ENCODE measurements at places on chromosomes 4 and X.

DNA sequence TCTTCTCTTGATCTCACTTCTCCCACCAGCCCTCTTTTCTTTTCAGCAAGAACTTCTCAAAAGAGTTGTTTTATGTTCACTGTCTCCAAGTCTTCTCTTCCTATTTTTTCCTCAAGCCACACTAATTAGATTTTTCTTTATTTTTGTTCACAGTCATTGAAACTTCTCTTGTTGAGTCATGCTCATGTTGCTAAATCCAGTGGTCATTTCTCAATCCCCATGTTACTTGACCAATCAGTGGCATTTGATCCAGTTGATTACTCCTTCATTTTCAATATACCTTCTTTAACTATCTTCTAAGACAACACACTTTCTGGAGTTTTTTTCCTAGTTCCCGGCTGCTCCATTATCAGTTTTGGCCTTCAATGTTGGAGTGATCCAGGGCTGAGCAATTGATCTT is 103.1 kb upstream of the LSM6 start:
- ATAC-seq, result no peak

DNA sequence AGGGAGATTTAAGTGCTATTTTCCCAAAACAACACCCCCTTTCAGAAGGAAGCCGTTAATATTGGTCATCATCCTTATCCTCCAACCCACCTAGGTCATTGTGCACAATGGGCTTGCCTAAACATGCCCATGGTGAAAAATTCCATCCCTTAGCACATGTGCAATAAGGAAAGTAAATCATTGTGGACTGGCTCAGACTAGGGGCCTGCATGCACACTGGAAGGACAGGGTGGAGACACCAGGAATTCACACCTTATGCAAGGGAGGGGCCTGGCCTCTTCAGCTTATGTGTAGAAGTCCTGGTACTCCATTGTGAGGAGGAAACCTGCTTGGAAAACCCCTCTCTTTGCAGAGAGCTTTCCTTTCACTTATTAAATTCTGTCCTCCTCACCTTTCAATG is 311.4 kb upstream of the NDST4 start:
- ATAC-seq, result no peak

- no peak for ATAC-seq
Observed at GRCh38 chr4:182063651-182064050, 179.6 kb upstream of the TENM3 start.

DNA sequence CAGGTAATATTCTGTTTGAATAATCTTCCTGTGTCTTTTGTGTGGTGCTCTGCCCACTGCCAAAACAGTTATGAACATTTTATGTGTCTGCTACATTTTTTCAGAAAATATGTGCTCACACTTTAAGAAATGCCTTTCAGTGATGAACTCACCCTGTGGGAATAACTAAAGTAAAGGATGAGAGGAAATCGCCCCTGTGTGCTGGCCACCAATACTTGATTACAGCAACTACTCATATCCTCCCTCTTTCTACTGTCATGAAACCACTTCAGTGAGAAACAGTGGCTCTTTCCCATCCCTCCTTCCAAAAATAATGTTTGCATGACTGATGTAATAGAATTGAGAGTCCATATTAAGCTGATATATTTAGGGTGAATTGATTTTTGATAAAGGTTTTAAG is 900.9 kb downstream of the RAB28 start:
- no peak for ATAC-seq

DNA sequence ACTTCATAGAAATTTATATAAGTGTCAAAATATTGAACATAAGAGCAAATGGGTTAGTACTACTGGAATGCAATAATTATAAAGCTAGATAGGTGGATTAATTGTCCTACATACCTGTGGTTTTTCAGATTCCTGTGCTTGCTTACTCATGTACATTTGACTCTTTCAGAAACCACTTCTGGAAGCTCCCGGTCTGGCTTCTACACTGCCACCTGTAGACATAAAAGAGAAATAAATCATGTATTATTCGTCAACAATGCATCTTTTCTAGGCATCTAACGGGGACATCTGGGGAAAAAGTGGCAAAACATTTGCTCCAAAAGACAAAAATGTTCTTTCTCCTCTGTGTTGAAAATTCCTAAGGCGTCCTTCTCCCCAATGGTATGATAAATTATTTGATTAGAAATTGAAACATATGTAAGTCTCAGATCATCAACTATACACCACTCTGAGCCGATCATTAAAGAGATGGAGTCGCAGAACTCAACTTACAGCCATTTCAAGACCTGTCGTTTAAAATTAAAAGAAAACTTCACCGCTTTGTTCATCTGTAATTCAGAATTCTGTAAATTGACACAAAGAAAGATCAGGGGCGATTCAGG is 648.7 kb upstream of the DIPK2B start:
- ATAC-seq, result peak; percentile 70

All from SK-N-SH treated with all-trans-retinoic acid at 6 μM for 48 hours (cell line).